H7 (cell line): ENCODE measurements at places on chromosomes 6 and 20. TPM values are rescaled to one million over a fixed set of nuclear protein-coding genes. Genes with fewer than 3 reads are reported as not detected.

DNA sequence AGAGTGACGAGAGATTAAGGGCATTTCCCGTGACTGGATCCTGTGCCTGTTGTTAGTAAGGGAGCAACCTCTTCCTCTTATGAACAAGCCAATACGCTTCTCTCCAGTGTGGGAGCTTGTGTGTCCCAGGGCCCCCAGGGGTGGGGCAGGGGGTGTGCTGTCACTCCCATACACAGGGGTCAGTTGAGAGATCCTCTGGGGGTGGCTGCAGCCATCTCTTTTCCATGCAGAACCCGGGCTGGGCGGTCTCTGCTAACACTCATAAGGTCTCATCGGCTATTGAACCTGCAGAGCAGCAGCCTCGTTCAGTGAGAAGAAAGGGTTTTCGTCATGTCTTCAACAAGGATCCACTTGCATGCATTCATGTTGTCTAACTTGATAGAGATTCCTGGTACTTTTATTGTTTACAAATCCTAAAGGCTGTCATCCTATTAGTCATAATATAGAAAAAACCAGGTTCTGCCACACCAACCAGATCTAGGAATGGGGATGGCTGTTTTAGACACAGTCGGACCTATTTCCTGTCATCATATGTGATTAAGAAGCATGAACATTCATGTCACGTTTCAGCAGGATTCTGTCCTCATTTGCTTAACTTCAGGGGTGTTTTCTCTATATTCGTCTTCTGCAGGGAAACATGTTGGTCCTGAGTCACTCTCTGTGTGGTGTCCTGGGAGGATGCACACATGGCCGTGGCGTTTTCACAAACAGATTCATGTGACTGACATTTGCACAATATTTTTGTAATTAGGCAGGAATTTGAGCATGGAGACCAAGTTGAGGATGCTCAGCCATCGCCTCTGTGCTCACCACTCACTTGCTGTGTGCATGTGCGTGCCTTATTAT is 13.3 kb upstream of the THBS2 start:
- no peak for DNase-seq

DNA sequence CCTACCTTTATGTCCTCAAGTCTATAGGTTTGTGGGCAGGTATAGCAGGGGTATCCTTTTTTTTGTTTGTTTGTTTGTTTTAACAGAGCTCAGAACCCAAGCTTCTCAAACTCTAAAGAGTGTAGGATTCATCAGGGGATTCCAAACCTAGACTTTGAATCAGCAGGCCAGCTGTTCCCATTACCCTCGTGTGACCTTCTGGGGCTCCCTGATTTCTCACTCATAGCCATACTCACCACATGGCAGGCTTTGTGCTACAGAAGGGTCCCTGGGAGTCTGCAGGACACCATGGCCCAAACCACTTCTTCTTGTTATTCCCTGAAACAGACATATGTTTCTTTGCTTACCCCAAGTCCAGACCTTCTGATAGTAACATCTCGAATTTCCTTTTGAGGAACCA is 350.8 kb upstream of the TSHZ2 start:
- no peak for DNase-seq

GRCh38 chr6:16602035-16602434 is 159.2 kb downstream of the ATXN1 start:
- DNase-seq: no peak

GRCh38 chr6:143515061-143515760 is 3.7 kb upstream of the FUCA2 start:
- no peak for DNase-seq

GRCh38 chr20:47551841-47552240 is 50.2 kb downstream of the NCOA3 start:
- DNase-seq: no peak

- DNase-seq: no peak
Measured at GRCh38 chr6:132614554-132614953, 9.5 kb downstream of the TAAR2 start.

- DNase-seq: no peak
Measured at GRCh38 chr20:3798373-3798768, 2.3 kb downstream of the CDC25B start.

The COL19A1 gene
- not detected in 2 replicates for total RNA-seq

DNA sequence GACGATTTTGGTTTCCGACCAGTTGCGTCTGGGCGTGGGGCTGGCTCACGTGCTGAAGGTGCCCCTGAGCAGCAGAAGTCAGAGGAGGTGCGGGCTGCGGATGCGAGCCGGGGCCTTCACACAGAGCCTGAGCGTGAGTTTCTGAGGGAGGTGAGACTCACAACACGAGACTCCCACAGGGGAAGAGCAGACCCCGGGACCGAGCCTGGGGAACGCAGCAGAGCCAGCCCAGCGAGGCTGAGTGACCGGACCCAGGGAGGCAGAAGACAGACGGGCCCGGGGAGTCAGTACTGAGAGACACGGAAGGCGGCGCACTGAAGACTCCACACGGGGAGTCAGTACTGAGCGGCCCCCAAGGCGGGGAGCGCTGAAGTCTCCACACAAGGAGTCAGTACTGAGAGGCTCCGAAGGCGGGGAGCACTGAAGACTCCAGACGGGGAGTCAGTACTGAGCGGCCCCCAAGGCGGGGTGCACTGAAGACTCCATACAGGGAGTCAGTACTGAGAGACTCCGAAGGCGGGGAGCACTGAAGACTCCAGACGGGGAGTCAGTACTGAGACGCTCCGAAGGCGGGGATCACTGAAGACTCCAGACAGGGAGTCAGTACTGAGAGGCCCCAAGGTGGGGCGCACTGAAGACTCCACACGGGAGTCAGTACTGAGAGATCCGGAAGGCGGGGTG is 77.8 kb downstream of the DLL1 start:
- peak; percentile 46 for DNase-seq

GRCh38 chr6:1610497-1611321 is 994 bp downstream of the FOXC1 start:
- no peak for DNase-seq

GRCh38 chr20:32263398-32263954 is 14.0 kb upstream of the KIF3B start:
- no peak for DNase-seq

The CLVS2 gene
- 0.26 and 0.94 TPM in 2 replicates for total RNA-seq

GRCh38 chr6:161194374-161194773 is 79.5 kb downstream of the AGPAT4 start:
- no peak for DNase-seq

DNA sequence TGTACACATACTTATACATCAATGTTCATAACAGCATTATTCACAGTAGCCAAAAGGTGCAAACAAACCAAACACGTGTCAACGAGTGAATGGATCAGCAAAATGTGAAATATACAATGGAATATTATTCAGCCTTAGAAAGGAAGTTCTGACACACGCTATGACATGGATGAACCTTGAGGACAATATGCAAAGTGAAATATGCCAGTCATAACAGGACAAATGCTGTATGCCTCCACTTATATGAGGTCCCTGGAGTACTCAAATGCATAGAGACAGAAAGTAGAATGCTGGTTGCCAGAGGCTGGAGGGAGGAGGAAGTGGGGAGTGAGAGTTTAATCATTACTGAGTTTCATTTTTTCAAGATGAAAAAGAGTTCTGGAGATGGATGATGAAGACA is 37.8 kb upstream of the IGF2R start:
- no peak for DNase-seq

DNA sequence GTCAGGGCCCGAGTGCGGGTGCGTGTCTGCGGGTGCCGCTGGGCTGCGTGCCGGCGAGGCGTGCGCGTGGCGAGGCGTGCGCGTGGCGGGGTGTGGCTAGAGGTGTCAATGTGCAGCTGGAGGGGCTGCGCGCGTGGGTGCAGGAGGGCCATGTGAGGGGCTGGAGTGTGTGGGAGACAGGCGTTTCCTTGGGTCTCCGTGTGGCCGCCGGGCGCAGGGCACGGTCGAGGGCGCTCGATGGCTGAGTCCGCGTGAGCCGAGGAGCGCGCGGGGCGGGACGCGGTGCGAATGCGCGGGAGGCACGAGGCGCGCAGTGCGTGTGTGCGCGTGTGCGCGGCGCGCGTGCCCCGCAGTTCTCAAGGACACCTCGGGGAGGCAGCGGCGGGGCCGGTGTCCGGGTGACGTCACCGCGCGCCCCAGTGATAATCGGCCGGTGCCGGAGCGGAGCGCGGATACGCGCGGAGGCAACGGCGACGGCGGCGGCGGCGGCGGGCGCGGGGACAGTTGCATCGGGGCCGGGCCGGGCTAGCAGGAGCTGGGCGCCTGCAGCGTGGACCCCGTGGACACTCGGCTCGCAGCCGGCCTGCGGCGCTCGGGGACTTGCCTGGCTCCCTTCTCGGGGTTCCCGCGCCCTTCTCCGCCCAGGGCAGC is 38.7 kb downstream of the YTHDF1 start:
- peak; percentile 92 for DNase-seq

The CFAP206 gene
- 0.14 TPM in 1 of 2 replicates, not detected in the other for total RNA-seq
